MCF 10A (cell line): ENCODE measurements at places on chromosomes 3 and 15. TPM values are rescaled to one million over a fixed set of nuclear protein-coding genes. Genes with fewer than 3 reads are reported as not detected.

DNA sequence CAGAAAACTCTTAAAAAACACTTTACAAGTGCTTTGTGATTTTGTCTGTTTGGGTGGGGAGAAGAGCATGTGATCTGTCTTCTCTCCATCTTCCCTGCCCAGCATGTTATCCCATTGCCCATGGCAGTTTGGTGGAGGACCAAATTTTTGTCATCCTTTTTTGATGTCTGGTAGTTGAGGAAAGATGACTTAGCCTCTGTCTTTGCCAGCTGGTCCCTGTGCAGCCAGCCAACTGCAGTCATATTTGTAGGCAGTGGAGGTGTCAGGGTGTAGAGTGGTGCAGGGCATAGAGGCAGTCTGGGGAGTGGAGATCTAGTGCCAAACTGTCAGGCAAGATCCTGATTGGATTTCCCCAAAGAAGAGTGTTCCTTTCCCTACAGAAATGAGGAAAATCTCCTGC is 40.7 kb downstream of the GASK1A start:
- no peak for DNase-seq

- no peak for DNase-seq
Observed at GRCh38 chr3:52534281-52535183, 875 bp upstream of the NT5DC2 start.

FBXO22 gene
- total RNA-seq: 49.2 and 70.7 TPM in 2 replicates

NCBP2 gene
- total RNA-seq: 80.9 and 91.8 TPM in 2 replicates

KBTBD13 gene
- not detected in 2 replicates for total RNA-seq

DNA sequence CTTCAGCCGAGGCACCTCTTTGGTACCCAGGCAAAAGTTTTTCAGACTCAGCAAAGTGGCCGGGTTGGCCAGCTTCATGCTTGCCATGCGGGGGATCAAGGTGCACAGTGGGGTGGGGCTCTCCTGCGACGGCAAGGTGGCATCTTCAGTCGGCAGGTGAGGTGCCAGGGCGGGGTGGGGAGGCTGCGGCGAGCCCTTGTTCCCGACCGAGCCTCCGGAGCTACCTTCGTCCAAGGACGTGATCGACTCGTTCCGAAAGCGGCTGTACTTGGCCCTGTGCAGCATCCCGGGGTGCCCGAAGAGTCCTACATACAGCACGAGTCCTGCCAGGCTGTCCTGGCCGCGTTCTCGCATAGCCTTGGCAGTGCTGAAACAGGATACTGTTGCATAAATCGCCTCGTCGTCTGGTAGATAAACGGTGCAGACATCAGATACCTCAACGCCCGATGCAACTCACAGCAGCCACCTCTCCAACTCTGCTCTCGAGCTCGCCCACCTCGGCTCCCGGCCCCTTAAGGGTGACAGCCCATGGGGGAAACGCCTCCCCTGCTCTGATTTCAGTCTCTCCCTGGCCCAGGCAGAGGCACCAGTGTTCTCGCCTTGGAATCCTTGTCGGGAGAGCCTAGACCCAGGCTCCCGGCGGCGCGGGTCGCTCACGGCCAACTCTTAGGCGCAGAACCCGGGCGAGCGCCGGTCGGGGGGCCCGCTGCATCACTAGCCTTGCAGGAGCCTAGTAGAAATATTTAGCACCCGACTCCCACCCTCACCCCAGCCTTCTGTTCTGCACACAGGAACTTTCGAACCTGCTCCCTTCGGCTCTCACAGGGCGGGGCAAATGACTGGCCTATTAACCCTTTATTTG is 826 bp downstream of the SHC4 start:
- DNase-seq: peak; percentile 46

CHRFAM7A gene
- 1.9 TPM in 1 of 2 replicates, not detected in the other for total RNA-seq

IREB2 gene
- total RNA-seq: 43.4 and 50.1 TPM in 2 replicates

DNA sequence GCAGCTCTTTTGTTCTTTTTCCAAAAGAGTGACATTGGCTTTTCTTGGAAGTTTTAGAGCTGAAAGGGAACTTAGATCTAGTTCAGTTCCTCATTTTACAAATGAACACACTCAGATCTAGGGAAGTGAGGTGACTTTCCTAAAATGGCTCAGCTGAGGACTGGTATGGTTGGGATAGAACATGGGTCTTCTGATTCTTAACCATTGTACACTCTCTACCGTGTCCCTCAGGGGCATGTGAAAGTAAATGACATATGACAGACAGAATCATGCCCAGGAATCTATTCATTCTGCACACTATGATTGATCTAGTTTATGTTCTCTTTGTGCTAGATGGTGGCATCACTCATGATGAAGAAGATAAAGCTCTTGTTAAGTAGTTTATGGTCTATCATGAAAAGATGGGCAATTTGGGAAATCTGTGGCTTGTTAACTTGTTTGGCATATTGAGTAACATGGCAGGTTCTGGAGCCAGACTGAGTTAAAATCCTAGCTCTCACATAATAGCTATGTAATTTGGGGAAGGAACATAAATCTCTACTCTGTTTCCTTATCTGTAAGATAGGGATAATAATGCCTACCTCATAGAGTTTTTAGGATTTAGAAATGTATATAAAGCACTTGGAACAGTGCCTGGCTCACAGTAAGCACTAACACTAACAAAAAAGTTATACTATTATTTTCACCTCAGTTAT is 30.9 kb downstream of the UBE2E1 start:
- no peak for DNase-seq

DNA sequence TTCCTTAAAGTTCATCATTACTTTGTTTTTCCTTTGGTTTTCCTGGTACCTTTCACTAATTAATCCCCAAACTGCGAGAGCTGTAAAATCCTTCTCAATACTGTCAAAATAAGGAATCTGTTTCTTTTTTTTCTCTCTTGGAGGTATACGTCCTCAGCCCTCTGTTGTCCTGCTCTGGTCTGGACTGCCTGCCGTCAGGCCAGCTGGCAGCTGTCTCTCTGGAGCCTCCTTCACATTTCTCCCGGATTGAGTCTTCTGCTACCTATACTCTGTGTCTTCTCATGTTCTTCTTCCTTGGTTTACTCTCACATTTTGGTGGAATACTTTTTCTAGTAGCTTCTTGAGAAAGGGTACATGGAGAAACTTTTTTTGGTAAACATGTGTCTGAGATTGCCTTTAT is 13.8 kb downstream of the TATDN2 start:
- DNase-seq: no peak

FOXL2 gene
- 0.17 and 0.30 TPM in 2 replicates for total RNA-seq

USP13 gene
- 9.7 and 11.6 TPM in 2 replicates for total RNA-seq

C3orf49 gene
- not detected in 2 replicates for total RNA-seq

- DNase-seq: no peak
Observed at GRCh38 chr3:107629566-107629965, 106.8 kb downstream of the BBX start.

GRCh38 chr3:112136959-112137693 is 4.1 kb upstream of the GCSAM start:
- DNase-seq: peak; percentile 74

- no peak for DNase-seq
Observed at GRCh38 chr15:73437543-73438109, 5.3 kb upstream of the REC114 start.

DNA sequence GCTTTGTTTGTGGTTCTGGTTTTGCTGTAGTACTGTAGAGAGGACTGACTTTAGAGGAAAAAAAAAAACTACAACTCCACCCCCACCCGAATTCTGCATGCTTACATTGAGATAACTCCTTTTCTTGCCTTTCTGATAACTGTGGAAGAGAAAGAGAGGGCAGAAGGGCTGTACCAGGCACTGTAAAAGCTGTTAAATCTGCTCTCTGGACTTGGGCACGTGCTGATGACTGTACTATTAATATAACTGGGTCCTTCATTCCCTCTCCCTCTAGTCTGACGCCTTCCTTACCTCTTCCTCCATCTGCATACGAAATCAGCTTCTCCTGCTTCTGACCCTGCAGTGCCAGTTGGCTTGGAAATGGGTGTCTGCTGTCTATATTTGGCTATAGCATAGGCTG is 15.0 kb downstream of the MAPKBP1 start:
- DNase-seq: no peak

DNA sequence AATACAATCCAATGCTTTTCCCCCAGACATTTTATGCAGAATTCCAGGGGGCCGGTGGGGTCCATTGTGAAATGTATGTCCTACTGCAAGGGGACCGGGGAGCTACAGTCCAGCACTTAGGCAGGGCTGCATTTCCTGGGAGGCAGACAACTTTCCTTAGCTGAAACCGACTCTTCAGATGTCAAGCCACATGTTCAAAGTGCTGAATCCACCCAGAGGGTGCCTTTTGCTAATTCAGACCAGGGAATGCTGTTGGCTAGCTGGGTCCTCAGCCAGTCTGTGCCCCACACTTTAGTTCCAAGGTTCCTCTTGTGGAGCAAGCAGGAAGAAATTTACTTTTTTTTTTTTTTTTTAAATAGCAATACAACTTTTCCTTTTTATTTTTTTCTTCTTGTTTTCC is 219.5 kb upstream of the LRTM1 start:
- DNase-seq: no peak

GRCh38 chr15:79811406-79812405 is 85.1 kb downstream of the MTHFS start:
- DNase-seq: peak; percentile 94

GRCh38 chr3:142618917-142619461 is 22.8 kb downstream of the PLS1 start:
- peak; percentile 38 for DNase-seq

- DNase-seq: no peak
Observed at GRCh38 chr3:155078711-155079467, 1.2 kb upstream of the MME start.

- DNase-seq: peak; percentile 33
Observed at GRCh38 chr3:184299488-184300377, 692 bp downstream of the PSMD2 start.

DNA sequence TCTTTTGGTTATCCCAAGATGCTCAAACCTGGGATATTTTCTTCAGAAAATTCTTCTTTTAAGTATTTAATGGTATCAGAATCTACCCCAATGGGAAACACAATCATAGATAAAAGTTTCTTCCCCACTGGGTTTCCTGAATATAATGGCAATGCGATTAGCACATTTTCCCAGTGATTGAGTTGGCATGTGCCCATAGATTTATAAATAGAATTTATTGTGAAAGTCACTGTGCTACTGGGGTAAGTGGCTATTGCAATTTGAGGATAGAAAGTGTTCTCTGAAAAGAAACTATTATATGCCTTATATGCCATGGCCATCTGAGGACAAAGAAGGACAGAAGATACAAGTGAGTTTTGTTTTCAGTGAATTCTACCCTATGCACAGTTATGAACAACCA is 99.0 kb upstream of the RBMS3 start:
- DNase-seq: no peak

DNA sequence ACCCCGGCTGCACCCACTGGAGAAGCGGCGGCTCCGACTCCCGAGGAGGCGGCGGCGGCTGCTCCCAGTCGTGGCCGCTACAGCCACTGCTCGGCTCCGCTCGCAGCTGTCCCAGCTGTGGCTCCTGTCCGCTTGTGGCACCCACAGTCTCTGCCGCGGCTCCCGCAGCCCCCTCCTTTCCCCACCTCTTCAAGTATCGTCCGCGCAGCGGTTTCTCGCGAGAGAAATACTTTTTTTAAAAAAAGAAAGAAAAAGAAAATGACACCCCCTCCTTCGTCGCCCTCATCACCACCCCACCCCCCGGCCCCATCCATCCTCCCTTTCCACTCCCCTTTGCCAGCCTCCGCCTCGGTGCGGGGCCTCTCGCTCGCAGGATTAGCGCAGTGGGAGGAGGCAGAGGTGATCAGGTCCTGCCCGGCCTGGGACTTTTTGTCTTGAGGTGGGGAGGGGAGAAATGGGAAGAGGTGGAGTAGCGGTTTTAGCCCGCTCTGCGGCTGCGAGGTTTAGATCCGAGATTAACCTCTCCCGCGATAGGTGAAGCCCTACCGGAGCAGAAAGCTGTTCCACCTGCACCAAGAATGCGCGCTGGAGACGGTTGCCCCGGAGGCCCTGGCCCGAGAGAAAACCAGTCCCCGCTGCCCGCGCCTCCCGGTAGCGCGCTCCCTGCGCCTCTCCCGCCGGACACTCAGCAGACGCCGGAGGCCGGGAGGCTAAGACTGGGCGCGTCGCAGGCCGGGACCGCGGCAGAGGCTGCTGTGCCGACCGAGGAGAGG is at the start of gene FBN1:
FBN1 (minus strand) TSS at position 152 of the 773 bp plus-strand sequence. CDS start 940 bp downstream, outside the sequence.
- peak; percentile 59 for DNase-seq

A4GNT gene
- total RNA-seq: not detected in 2 replicates

GRCh38 chr3:29585368-29585767 is 304.5 kb downstream of the RBMS3 start:
- no peak for DNase-seq

GRCh38 chr3:43650345-43650744 is 28.5 kb upstream of the ANO10 start:
- DNase-seq: no peak

GRCh38 chr3:58234516-58234931 is 3.1 kb upstream of the ABHD6 start:
- DNase-seq: peak; percentile 56

DNA sequence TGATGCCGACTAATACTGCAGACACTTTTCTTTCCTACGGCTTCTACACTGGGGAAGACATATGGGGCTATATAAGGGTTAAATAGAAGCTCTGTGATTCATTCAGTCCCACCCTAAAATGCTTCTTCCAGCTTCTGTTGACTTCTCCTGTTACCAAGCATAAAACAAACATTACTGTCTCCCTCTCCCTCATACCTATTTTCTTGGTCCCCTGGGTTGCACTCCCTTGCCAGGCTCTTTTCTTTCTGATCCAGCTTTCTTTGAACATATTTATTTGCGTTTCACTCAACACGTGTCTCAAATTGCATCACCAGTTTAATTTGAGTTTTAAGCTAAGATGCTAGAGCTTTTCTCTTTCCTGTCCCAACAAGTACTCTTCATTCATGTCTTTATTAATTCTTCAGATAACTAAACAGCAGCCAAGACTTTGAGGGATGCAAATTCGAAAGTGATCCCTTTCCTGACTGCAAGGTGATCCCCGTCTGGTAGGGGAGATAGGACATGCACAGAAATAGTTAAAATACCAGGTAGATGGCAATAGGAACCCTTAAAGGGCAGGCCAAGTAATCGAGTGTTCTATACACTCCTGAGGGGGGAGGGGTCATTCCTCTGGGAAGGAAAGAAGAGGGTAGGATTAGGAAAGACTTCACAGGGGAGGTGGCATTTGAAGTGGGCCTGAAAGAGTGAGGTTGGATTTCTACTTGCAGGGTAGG is 198.6 kb upstream of the BCL6 start:
- peak; percentile 35 for DNase-seq

GRCh38 chr15:74988007-74988800 is 7.2 kb upstream of the SCAMP5 start:
- DNase-seq: peak; percentile 64

GRCh38 chr3:120172070-120172469 is 77.8 kb upstream of the GSK3B start:
- DNase-seq: peak; percentile 71

DNA sequence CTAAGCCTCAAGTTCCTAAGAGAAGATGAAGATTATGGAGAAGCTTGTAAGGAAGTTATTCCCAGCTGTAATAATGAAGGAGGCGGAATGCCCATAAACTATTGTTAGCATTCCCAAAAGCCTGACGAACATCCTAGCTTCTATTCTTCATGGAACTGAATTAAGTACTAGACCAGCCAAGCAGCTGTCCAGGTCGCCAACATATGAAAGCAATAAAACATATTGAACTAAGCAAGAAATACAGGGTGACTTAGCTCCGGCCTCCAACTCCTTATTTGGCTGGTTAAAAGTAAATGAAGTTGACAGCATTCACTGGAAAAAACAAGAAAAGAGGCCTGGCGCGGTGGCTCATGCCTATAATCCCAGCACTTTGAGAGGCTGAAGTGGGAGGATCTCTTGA is 174.0 kb upstream of the TPM1 start:
- DNase-seq: no peak
